ENCODE measurements at places on chromosomes 4 and X.
A peak's percentile ranks its signal among the peaks of the same experiment; 100 is the strongest.

GRCh38 chrX:125205918-125206665, 113.6 kb upstream of the TEX13C start:
- peak; percentile 4 for DNase-seq

- peak; percentile 9 for DNase-seq
These were observed 35.0 kb upstream of the GK start for GRCh38 chrX:30618160-30618765.

DNA sequence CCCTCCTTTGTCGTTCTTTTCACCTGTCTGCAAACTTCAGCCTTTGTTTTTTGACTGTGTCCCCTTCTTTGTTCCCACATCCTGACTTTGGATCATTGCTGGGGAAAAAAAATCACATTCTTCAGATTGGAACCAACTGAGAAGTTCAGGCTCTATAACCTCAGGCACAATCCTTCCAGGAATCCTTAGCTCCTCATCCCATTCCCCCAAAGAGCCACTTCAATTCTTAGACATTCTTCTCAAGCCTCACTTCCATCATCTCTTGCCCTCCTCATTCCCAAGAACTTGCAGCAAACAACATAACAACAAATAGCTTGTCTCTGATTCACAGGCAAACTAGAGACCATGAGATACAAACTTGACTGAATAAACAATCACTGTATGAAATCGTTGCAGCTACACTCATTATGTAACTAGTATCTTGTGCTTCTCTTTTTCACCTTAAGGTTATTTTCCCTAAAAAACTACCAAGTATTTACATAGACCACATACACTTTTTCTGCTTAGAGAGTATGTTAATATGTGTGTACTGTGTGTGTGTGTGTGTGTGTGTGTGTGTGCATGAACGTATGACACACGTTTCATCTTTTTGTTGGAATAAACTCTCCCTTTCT, 26.4 kb upstream of the PGM2 start:
- peak; percentile 3 for DNase-seq

GRCh38 chrX:71128166-71128833, 9.9 kb downstream of the MED12 start:
- peak; percentile 61 for DNase-seq

DNA sequence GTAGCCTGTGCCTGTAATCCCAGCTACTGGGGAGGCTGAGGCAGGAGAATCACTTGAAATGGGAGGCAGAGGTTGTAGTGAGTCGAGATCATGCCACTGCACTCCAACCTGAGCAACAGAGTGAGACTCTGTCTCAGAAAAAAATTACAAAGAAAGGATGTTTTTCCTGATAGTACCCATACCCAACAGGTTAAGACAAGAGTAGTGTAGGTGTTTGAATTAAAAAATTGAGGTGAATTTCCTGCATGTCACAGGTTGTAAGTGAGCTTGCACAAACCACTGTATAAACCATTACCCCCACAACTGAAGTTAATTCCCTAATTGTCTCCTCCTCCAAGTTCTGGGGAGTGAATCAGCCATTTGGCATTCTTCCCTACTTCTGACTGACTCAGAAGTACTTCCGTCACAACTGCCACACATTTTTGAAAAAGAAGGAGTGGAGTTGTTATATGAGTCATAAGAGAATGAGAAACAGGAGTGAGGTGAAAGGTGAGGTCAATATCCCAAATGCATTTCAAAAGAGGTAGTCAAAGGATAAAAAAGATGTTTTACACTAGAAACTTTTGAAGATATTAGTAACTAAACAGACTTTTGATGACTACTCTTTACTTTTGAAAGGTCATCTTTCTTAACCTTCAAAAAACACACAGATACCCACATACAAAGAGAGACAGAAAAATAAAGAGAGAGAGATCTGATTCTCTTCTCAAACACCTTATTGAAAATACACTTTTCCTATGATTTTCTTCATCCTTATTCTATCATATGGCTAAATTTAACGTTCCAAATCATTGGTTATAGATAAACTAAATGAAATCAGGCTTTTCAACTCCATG, 134.5 kb downstream of the BTC start:
- DNase-seq: peak; percentile 96

GRCh38 chr4:137156807-137157206, 375.5 kb downstream of the PCDH18 start:
- DNase-seq: no peak

GRCh38 chrX:80578517-80579105, 158.4 kb downstream of the TENT5D start:
- DNase-seq: peak; percentile 27

DNA sequence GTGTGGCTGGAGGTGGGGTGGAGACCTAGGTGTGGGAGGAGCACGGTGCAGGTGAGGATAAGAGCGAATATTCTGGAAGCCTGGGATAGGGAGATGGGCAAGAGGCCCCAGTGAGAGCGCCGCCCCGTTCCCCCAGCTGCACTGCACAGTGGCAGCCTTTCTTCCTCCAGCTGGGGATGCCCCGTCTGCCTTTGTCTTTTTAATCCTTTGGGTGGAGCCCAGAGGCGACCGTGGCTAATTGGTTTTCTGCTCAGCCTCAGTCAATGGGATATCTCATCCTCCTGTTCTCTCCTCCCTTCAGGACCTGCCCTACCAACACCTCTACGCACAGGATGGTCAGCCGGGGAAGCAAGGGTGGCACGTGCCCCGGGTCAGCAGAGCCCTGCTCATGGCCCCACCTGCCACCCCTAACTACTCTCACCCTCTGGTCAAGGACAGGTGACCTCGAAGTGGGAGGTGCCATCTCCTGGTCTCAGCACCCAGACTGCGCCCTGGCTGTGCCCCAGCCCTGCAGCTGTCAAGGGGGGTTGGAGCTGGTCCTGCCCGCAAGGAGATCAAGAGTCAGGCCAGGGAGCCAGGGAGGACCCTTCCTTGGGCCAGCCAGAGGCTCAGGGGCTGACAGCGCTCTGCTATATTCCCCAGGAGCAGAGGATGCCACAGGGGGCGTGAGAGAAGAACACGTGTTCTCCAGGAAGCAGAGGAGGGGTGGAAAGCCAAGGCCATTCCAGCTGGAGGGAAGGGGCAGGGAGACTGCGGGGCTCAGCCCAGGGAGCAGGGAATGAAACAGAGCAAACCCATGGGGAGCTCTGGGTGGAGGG, 64.0 kb downstream of the ADRA2C start:
- DNase-seq: no peak

DNA sequence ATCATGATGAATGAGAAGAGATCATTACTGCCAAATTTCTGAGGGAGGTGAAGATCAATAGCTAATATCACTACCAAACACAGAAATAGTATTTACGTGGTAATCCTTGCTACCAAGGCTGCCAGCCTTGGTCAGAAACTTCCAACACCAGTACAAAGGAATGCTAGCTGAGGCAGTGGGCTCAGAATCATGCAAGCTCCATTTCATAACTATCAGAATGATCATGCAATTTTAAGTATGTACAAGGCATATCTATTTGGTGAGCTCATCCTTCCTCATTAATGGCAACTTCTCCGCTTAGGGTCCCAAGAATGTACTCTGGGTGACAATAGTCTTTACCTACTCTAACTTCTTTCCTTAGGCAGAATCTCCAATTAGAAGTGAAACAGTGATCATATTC, 135.0 kb downstream of the GPC3 start:
- DNase-seq: no peak

- DNase-seq: no peak
These were observed 1521.8 kb upstream of the TENM3 start for GRCh38 chr4:180721356-180721755.

DNA sequence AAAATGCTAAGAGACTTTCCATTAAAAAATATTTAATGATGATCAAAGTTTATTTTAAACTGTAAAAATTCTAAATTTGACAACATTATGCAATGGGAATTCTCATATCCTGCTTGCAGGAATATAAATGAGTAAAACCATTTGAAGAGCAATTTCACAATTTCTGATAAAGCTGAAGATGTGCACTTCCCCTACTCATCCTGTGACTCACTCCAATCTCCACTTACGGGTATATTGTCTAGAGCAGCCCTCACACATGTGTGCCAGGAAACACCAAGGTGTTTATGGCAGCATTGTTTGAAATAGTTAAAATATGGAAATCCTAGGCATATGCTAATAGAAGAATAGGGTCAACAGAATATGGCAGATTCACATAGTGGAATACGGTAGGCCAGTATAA, 158.4 kb downstream of the PDHA2 start:
- DNase-seq: no peak

DNA sequence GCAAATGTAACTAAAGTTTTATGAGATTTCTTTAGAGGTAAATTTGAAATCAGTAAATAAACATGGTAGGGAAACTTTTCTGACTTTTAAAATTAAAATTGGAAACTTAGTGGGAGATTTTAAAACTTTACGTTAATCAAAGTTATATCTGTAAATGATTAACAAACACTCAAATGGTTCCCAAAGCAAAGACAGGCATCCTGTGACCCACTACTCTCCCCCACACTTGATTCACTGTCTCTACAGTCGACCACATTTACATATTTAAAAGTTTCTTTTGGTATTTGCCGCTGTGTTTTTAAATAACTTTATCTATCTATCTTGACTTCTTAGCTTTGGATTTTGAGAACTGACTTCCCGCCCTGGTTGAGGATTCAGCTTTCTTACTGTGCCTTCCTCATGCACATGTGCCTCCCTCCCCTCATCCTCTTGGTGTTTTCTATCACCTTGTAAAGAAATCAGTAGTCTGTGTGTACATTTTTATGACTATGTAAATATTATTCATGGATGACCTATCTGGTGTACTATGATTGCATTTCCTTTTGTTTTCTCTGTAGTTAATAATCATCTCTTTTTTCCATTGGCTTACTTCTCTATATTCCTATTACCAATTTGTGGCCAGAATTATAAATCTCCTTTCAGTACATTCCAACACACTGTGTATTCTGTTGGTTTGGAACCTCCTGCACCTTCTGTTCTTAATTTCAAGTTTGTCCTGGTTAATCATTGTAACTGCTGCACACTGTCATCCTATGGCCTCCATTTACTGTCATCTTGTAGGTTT, 72.6 kb downstream of the WWC2 start:
- DNase-seq: peak; percentile 30

DNA sequence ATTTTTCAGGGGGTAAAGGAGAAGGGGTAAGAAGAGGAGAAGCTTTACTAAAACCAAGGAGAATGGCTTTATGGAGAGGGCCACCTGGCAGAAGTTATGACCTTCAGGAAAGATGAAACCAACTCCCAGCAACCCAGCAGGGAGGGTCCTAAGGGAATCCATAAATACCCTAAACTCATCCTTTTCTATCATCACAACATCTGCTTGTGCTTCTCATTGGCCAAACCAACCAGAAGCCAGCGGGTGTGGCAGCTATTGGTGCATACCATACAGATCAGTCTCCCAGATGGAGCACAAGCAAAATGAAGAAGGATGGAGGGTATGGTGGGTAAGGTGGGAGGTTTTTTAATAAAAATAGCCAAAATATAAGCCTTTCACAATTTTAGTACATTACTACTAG, 58.5 kb upstream of the ARSJ start:
- no peak for DNase-seq

- peak; percentile 8 for DNase-seq
These were observed 30.5 kb upstream of the LIMCH1 start for GRCh38 chr4:41507291-41507947.

DNA sequence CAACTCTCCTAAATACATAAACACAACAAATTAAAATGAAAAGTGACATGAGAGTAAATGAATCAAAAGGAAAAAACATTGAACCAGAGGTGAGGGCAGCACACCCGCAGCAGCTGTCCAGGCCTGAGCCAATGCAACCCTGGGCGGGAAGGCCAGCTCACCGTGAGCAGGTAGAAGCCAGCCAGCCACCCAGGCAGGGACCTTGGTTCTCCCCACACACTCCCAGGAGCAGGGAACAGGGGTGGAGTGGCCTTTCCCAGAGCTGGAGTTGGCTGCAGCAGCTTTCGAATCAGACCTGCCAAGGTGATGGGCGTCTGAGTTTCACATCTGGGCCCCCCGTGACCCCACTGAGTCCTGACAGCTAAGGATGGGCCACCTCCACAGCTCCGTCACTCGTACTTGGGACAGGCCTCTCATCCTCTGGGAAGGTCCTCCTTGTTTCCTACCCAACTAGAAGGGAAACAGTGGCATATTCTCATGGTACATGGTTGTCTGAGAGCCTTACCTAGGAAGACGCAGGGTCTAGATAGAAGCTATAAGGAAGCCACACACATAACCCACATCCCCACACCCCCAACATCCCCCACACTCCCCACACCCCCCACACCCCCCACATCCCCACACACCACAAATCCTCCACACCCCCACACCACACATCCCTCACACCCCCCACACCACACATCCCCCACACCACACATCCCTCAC, 172.2 kb downstream of the DCLK2 start:
- no peak for DNase-seq

DNA sequence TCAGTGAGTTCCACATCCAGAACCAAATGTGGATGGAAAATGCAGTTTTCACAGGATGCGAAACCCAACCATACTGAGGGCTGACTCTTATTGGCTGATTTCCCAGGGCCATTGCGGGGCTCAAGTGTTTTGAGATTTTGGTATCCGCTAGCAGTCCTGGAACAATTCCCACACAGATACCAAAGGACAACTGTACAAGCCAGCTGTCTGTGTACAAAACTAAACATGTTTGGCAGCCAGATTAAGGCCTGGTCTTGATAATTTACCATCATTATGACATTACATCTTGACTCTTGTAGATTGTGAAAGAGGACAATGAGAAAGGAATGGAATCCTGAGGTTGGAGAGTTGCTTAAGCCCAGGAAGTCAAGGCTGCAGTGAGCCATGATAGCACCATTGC, 121.9 kb downstream of the DKK2 start:
- DNase-seq: peak; percentile 5

GRCh38 chr4:186666750-186667149, 56.9 kb downstream of the FAT1 start:
- DNase-seq: no peak

GRCh38 chr4:30904215-30904555, 184.0 kb downstream of the PCDH7 start:
- no peak for DNase-seq

GRCh38 chrX:40383360-40383759, 197.4 kb upstream of the ATP6AP2 start:
- DNase-seq: no peak

- DNase-seq: no peak
These were observed 88.0 kb downstream of the NR3C2 start for GRCh38 chr4:148354186-148354585.

Data from GM23248 (cell line).